Omental fat pad (tissue), 4 donors: ENCODE measurements at places on chromosomes 3 and 15.

- DNase-seq = no peak
These were observed 452.0 kb downstream of the GABRG3 start for GRCh38 chr15:27422997-27423396.

- DNase-seq = no peak
These were observed 107.1 kb downstream of the LIPC start for GRCh38 chr15:58538901-58539300.

DNA sequence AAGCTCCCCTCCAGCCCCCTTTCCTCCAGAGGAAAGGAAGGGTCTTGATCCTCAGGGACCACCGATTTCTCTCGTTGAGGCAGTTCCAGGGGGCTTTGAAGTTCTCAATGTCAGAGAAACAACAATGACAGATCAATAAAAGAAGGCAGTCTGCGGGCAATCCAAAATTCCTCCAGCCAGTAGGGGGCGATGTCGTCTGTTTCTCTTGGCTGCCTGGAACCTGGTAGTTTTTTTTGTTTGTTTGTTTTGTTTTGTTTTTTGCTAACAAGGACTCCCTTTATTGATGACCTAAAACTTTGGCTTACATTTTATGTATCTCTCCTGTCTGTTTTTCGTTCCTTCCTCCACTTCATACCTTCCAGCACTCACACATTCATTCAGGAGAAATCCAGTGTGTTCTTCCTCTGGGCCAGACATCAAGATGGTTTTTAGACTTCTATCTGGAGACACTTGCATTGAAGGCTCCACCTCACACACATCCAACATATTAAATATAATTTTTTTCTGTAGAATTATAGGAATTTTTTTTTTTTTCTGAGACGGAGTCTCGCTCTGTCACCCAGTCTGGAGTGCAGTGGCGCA lies 276.6 kb downstream of the RPLP1 start:
- peak; percentile 56 for DNase-seq

DNA sequence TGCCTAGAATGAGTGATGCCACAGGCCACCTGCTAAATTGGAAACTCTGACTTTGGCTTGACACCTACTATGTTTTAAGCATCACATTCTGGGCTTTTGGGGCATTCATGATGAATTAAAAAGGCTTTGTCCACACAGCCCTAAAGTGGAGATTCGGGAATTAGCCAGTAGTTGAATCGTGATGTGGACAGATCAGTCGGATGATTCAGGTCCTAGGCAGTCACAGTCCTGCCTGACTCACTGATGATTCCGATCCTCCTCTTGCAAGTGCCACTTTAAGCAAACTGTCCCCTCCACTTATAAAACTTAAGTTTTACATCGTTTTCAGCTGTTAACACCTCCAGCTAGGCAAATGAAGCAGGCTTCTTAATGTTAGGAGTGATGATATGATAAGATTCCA lies 75.3 kb downstream of the SYNPR start:
- no peak for DNase-seq

- no peak for DNase-seq
These were observed 4.6 kb downstream of the WDR53 start for GRCh38 chr3:196563721-196564225.

DNA sequence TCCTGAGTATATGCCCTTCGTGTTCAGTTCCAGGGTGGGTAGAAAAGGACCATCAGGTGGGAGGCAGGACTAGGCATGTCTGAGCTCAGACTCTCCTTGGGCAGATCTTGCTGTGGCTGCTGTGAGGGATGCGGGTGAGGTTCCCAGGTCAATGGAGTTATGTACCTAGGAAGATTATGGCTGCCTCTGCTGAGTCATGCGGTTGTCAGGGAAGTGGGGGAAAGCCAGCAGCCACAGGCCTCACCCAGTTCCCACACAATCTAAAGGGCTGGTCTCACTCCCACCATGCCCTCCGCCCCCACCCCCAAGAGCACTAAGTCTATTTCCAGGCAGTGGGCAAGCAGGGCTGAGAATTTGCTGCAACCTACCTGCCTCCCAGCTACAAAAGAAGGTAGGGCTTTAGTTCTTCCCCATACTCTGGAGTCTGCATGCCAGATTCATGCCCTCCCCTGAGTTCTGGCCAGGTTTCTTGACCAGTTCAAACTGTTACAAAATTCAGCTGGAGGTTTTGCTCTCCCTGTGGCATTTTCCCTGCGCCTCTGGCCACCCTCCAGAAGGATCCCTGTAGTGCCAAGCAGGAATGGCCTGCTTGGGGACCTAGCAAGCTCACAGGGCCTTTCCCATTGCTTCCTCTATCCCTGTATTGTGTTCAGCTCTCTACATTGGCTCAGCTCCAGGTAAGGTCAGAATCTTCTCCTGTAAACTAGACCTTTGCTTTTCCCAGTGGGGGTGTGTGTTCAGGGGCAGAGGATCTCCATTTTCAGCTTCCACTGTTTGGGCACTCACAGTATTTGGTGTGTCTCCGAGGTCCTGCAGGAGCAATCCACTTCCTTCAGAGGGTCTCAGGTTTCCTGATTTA lies 12.7 kb upstream of the TMCO5A start:
- DNase-seq = no peak

GRCh38 chr15:99895956-99896311 lies 162.7 kb upstream of the LYSMD4 start:
- no peak for DNase-seq

- DNase-seq = no peak
These were observed 5.8 kb downstream of the LIPC start for GRCh38 chr15:58437531-58438105.

- DNase-seq = no peak
These were observed 169.9 kb downstream of the SHQ1 start for GRCh38 chr3:72678380-72678779.

GRCh38 chr3:183117056-183117455 lies 17.8 kb upstream of the MCCC1 start:
- DNase-seq = no peak

- DNase-seq = no peak
These were observed 12.2 kb upstream of the NMD3 start for GRCh38 chr3:161208931-161209330.

GRCh38 chr3:11230832-11231231 lies 41.4 kb upstream of the ATG7 start:
- no peak for DNase-seq

GRCh38 chr3:89467898-89468363 lies 360.5 kb downstream of the EPHA3 start:
- no peak for DNase-seq

- DNase-seq = no peak
These were observed 12.8 kb downstream of the LRRC28 start for GRCh38 chr15:99264125-99264524.

- DNase-seq = no peak
These were observed 497.1 kb downstream of the EPHB1 start for GRCh38 chr3:135292162-135292561.

GRCh38 chr3:156489462-156489911 lies 65.4 kb downstream of the SSR3 start:
- DNase-seq = no peak

GRCh38 chr3:27456554-27456953 lies 27.6 kb downstream of the SLC4A7 start:
- DNase-seq = no peak

DNA sequence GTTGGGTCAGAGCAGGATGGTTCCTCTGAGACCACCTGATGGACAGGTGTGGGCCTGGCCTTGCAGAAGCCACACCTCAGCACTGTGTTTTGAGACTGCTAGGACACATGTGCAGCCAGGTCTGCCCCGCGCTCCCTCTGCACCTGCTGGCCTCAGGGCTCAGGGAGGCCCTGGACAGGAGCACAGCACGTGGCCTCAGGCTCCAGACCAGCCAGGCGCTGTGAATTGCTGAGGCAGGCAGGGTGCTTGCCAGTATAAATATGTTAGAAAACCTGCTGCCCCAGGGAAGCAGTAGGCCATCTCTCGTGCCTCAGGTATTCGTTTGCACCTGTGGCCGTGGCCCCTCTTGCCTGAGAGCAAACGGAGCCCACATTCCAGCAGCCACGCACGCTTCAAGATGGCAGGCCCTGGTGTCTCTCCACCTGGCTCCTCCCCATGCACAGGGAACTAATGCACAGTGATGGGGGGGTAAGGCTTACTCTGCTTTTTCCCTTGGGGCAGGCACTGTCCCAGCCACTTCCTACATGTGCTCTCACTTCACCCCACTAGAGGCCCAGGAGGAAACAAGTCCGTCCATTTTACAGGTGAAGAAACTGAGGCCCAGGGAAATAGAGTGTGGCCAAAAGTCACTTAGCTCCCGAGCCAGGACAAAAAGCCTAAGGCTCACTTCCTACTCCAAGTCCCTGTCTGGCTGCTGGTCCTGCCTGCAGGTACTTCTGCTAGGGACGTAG lies 20.4 kb downstream of the SEC61A1 start:
- no peak for DNase-seq

DNA sequence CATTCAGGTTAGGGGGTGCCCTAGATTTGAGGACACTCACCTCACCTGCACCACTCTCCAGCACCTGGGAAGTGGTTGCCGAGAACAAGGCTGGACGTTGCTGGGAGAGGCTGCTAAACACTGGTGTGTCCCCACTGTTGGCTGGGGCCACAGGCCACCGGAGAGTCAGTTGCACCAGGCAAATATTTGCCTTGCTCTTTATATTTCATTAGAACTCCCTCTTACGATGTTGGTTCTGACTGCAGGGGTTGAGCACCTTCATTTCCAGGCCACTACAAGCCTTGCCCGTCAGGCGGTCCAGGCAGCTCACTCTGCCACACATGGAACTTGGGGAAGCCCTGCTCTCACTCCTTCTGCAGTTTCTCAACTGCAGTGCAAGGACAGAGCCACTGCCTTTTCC lies 30.7 kb downstream of the HCN4 start:
- no peak for DNase-seq

GRCh38 chr15:45431511-45431910 lies 53.2 kb upstream of the GATM start:
- DNase-seq = no peak

DNA sequence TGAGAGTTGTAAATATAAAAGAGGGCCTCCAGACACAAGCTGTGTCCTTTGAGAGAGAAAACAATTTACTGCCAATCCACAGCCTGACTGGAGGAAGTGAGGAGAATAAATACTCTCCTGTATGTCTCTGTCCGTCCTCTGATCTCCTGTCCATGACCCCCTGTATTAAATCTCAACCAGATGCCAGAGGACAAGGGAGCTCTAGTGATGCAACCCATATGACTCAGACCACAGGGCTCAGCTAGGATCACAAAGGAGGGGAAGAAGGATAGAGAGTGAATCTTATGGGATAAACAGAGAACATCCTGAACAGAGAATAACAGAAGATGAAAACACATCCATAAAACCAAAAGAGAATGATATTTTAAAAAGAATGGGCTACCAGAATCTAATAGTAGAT lies 482.6 kb downstream of the PLOD2 start:
- no peak for DNase-seq

- DNase-seq = no peak
These were observed 89.0 kb upstream of the SPRED1 start for GRCh38 chr15:38163658-38164057.

GRCh38 chr15:40691737-40692136 lies 3.2 kb upstream of the RAD51 start:
- no peak for DNase-seq

- DNase-seq = no peak
These were observed 15.5 kb downstream of the ATG3 start for GRCh38 chr3:112546216-112546759.

DNA sequence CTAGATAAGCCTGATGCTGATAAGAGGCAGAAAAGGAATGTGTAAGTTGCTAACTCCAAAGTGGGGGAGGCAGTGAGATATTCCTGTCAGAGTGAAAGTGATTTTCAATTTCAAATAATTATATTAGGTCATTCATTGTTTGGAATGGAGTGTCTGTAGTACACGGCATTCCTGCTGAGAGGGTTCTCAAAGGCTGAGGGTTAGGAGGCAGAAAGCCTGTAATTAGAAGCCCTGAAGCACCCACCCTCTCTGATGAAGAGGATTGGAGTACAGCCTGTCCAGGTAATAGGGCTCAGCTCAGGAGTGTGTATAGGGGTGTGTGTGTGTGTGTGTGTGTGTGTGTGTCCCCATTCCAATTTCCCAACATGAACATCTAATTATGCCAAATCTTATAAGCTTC lies 486.8 kb downstream of the MAGI1 start:
- no peak for DNase-seq

DNA sequence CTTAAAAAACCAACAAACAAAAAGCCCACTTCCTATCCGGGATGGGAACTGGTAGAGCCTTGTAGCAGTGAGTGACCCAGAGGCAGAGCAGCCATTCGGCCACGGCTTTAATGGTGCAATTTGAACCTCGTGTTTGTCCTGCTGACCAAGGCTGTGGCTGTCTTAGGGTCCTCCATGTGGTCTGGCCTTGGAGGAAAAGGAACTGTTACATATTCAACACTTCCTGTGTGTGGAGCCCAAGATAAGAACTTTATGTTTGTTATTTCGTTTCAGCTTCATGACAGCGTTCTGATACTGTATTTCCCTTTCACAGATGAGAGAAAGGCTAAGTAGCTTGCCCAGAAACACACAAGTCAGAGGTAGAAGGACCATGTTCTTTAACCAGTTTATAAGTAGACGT lies 269.8 kb downstream of the SV2B start:
- DNase-seq = no peak

- DNase-seq = no peak
These were observed 29.2 kb downstream of the MYLK start for GRCh38 chr3:123854905-123855304.

DNA sequence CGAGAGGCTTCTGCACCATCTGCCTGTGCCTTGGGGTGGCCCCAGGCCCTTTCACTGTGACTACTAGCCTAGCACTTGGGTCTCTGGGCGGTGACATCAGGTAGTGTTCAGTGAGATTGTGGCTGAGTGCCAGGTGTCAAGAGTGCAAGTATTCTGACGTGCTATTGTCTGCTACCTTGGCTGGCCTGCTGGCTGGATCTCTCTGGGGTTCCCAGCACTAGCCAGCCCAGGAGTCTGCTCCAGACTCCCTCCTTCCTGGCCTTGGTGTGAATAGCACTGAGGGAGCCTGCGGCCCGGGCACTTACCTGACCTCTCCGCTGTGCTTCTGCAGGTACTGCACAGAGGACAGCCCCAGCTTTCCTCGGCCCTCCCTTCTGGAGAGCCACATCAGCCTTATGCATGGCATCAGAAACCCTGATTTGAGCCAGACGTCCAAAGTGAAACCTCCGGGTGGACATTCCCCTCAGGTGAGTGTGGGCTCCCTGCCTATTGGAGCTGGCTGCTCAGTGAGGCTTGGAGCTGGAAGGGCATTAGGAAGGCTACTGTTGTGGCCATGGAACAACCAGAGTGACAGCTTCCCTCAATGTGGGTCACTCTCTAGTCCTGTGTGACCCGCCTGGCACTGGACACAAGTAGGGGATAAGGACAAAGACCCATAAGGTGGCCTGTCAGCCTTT lies 17.5 kb upstream of the ALPK3 start:
- no peak for DNase-seq

DNA sequence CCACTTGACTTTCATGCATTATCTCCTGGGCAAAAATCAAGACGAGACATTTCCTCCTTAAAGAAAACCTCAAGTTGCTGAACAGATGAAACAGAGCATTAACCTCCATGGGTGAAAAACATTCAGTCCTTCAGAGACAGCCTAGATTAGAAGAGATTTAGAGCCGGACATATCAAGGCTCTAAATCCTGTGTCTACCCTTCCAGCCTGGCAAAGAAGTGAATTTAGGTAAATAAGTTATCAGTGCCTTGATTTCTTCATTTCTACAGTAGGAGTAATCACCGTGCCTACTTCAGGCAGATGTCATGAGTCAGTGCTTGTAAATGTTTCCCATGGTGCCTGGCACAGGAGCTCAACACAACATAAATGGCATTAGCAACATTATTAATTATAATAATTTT lies 159.3 kb upstream of the PRICKLE2 start:
- no peak for DNase-seq

- no peak for DNase-seq
These were observed 123.9 kb downstream of the RSRC1 start for GRCh38 chr3:158233791-158234190.
